ENCODE measurements at places on chromosomes 7 and 10.

DNA sequence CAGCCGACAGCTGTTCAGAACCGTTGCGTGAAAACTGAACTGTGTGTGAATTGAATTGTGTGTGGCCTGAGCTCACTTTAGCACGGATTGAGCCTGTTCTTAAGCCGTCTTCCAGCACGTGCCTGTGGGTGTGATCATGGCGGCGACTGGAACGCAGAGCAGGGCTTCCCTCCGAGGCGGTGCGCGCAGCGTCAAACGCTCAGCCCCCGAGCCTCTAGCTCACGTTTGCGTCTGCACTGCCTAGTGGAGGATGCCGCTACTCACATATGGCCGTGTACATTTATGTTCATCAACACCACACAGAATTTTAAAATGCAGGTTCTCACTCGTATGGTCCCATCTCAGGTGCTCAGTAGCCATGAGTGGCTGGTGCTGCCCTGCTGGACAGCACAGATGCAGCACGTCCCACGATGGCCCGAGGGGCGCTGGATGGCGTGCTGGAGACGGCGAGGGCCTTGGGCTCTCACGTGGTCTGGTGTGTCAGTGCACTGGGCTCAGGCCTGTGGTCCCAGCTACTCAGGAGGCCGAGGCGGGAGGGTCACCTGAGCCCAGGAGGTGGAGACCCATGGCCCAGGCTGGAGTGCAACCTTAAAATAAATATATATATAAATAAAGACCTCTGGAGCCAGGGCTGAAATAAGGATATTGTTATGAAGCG lies 22.0 kb downstream of the SUN1 start:
- DNase-seq: no peak

- no peak for DNase-seq
Measured at GRCh38 chr10:53135213-53135896, 362.8 kb upstream of the MBL2 start.

DNA sequence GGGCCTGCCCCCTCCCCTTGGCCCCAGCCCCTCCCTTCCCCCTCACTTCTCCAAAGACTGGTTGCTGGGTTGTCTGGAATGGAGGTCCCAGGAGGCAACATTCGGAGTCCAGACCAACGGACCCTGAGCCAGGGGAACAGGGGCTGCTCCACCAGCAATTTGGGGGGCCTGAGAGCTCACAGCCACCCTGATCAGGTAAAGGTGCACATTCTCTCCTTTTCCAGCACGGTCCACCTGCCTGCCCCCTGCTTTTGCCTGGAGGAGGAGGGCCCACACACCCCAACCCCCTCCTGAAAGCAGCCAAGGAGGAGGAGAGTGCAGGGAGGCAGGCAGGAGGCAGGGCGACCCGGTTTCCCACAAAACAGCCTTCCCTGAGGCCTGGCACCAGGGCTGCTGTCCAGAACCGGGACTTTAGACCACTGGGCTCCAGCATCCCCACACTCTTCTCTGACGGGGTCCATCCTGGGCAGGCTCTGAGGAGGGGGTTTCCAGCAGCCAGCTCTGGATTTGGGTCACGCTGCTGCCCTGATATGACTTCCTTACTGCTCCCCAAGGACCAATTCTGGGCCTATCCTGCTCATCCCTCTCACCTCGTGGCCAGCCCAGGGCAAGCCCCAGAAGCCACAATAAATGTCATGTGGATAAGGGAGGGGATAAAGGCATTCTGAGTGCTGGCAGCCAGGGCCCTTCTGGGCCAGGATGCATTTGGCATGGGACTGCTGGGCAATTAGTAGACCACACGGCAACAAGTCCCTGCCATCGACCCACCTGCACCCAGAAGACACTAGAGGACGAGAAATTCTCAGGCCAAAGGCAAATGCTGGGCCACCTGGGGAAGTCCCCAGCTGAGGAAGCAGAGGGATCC lies 1.1 kb upstream of the CAMK2B start:
- no peak for DNase-seq

- DNase-seq: no peak
Measured at GRCh38 chr10:34794835-34795234, 20.3 kb downstream of the PARD3 start.
